ENCODE measurements at places on chromosomes 12 and 14.

GRCh38 chr12:112848338-112848715 is 56.8 kb downstream of the RPH3A start:
- DNase-seq = no peak

DNA sequence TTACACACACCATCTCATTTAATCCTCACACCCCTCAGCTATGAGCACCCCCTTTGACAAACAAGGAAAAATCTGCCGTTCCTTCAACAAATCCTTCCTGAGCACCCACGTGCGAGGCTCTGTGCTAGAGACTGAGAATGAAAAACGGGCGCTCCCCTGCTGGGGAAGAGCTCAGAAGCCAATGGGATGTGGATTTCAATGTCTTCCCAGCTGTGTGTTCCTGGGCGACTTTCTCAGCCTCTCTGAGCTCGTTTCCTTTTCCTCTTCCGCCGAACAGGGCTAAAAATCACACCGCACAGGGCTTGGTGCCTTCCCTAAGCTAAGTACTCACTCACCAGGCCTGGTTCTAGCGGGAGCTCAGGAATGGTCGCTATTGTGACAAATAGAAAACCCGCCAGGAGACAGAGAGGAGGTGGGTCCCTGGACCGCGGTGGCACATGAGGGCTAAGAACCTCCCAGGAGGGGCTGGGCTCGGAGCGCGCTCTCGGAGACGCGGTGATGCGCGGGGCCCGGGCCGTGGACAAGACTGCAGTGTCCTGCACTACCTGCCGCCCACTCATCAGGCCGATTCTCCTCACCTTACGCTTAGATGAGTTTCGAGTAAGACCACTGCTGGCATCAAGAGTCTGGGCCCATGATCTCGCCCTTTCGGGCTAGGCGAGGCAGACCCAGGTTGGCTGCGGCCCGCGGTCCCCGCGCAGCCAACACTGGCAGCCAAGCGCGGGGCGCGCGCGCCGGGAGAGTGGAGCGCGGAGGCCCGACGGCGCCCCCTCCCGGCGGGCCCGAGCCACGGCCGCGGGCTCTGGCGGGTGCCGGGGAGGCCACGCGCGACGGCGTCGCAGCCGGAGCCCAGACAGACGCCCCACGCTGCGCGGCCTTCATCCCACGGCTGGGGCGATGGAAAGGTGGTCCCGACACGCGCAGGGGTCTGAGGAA is 17.0 kb downstream of the ZDHHC22 start:
- no peak for DNase-seq

- no peak for DNase-seq
Measured at GRCh38 chr14:71722885-71723284, 209.3 kb upstream of the RGS6 start.

GRCh38 chr14:49479432-49479831 is 106.7 kb downstream of the RPS29 start:
- no peak for DNase-seq

DNA sequence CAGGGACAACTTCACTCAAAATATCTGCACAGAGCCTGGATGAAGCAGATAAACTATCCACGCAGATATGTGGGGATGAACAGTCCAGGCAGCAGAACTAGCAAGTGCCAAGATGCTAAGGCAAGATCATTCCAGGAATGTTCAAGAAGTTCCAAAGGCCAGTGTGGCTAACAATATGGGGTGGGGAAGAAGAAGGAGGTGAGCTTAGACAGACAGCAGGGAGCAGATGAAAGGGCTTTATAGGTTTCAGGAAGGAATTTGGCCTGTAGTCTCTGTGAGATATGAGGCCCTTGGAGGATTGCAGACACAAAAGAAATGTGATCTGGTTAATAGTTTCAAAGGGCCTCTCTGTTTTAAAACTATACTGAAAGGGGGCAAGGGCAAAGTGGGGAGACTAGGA is 63.5 kb upstream of the PPM1H start:
- no peak for DNase-seq

Measured in DMS 273 treated with DMSO at 0.1 percent for 48 hours (cell line).